Osteocyte (in vitro differentiated cells): ENCODE measurements at places on chromosomes 7 and 10. TPM values are rescaled to one million over a fixed set of nuclear protein-coding genes. Genes with fewer than 3 reads are reported as not detected.

FAM25C gene
- total RNA-seq, result not detected in 2 replicates

HELLS gene
- 22.3 and 23.3 TPM in 2 replicates for total RNA-seq

DNA sequence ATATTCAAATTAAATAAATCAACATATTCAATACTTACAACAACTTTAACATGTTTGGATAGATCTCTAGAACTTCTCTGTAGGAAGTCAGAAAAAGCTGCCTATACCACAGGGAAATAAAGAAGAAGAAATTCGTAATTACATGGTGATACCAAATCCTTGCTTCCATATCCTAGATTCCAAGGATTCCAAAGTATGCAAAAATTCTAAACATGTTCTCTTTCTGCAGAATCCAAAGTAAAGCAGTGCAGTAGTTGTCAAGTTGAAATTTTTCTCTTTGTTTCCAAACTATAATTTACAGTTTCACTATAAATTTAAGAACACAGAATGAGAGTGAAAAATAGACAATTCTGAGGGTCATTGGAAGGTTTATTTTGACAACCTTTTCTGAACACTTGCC, 233.7 kb upstream of the PTN start:
- no peak for DNase-seq

DNA sequence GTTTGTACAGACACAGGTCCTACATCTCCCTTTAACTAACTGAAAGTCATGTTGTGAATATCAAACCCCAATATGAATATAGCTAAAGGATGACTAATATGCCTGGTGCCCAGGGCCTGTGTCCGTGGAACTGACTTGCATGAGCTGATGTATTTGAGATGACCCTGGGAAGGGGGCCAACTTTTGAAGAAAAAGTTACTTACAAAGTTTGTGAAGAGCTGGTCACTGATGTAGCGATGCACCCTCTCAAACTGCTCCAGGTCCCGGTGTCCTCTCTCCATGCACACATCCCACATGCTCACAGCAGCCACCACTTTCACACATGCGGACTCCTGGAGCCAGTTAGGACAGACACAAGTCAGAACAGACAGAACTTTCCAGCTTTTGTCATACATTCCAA, 106.2 kb downstream of the ABCC2 start:
- DNase-seq, result no peak

- DNase-seq, result no peak
Observed at GRCh38 chr10:110972231-110973134, 53.1 kb downstream of the SHOC2 start.

GRCh38 chr10:49115015-49115795, at the start of gene VSTM4:
Gene VSTM4 (minus strand): TSS chr10:49115522. CDS start chr10:49115485, 37 bp downstream.
- peak; percentile 83 for DNase-seq
